Hindlimb muscle (tissue), 1 donor: ENCODE measurements at places on chromosomes 3 and 15. TPM values are rescaled to one million over a fixed set of nuclear protein-coding genes. Genes with fewer than 3 reads are reported as not detected.

GRCh38 chr15:52394118-52394517, 98.5 kb upstream of the MYO5C start:
- DNase-seq, result no peak

- no peak for DNase-seq
These were observed 282.1 kb downstream of the VGLL3 start for GRCh38 chr3:86708893-86709292.

GRCh38 chr15:49863431-49864224, 242.8 kb downstream of the DTWD1 start:
- no peak for DNase-seq

GRCh38 chr15:76994971-76995945, at the start of gene PSTPIP1:
Gene PSTPIP1 (plus strand): TSS chr15:76995126. CDS start chr15:76995574, 448 bp downstream.
- peak; percentile 68 for DNase-seq

DNA sequence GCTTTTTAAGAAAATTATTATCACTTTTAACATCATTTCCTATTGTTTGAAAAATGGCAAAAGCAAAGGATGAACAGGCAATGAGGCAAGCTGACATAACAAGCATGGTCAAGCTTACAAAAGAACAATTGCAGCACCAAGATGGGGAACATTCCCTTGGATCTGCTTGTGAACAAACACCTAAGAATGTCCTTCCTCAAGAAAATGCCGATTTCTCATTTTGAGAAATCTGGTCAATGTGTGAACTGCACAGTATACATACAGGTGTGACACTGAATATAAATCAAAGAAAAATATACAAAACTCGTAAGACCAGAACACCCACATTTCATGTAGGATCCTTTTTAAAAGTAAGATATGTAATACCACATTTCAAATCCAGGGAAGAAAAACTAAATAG, 58.9 kb downstream of the LRRFIP2 start:
- DNase-seq, result no peak

GRCh38 chr3:134361162-134361835, 12.9 kb downstream of the AMOTL2 start:
- no peak for DNase-seq

DNA sequence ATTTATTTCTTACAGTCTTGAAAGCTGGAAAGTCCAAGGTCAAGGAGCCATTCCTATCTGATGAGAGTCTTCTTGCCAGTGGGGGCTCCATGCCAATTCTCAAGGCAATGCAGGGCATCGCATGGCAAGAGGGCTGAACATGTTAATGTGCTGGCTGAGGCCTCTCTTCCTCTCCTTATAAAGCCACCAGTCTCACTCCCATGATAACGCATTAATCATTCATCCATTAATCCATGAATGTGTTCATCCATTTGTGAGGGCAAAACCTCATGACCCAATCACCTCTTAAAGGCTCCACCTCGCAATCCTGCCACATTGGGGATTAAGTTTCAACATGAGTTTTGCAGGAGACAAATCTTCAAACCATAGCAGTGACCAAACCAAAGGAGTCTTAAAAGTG, 118.3 kb downstream of the PROS1 start:
- no peak for DNase-seq

DNA sequence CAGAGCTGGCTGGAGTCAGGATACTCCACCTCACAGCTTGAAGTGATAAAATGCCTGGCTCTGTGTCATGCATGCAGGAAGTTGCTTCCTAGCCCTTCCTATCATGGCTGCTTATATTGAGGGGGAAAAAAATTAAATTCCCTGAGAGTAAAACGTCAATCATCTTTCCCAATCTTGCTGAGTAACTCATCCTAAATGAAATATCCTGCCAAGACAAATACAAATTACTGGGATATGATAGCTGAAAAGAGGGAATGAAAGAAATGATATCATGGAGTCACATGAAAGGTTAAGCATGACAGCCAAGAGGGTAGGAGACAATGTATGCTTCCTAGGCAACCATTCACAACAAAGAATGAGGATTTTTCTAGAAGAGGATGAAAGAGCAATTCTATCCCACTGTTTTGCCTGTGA, 110.6 kb downstream of the ABI3BP start:
- peak; percentile 54 for DNase-seq

GRCh38 chr15:86403221-86403620, 323.6 kb downstream of the AGBL1 start:
- DNase-seq, result no peak

- DNase-seq, result no peak
These were observed 28.3 kb downstream of the RFT1 start for GRCh38 chr3:53101956-53102355.

DNA sequence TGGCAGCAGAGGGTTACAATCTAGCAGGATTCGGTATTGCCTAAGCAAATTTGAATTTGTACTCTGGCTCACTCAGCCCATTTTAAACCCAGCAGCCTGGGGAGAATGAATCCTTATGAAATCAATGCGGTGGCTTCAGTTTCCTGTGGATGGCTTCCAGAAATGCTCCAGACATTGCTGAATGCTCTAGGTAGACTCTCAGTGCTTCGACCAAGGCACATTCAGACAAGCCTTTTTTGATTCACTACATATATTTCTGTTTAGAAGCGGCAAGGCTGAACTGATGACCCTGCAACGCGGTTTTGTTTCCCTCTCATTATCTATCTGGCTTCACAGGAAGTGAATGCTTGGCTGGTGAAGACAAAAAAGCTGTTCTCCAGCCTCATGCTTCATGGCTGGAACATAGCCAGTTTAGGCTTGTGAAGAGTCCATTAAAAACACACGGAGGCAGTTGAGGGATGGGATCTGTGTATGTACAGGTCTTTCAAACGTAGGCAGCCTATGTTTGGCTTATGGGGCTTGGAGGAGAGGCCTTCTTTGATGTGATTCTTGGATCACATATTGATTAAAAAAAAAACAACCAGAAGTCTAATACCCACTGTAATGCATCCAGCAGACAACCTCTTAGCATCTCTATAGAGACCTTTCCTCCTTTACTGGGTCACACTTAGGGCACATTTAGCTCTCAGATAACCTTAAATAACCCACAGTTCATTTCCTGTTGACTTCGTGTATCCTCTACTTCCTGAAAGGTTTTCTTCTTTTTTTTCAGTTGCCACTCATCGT, 400.2 kb upstream of the TBL1XR1 start:
- peak; percentile 82 for DNase-seq

- no peak for DNase-seq
These were observed 9.8 kb downstream of the PLEKHO2 start for GRCh38 chr15:64851503-64851840.

DNA sequence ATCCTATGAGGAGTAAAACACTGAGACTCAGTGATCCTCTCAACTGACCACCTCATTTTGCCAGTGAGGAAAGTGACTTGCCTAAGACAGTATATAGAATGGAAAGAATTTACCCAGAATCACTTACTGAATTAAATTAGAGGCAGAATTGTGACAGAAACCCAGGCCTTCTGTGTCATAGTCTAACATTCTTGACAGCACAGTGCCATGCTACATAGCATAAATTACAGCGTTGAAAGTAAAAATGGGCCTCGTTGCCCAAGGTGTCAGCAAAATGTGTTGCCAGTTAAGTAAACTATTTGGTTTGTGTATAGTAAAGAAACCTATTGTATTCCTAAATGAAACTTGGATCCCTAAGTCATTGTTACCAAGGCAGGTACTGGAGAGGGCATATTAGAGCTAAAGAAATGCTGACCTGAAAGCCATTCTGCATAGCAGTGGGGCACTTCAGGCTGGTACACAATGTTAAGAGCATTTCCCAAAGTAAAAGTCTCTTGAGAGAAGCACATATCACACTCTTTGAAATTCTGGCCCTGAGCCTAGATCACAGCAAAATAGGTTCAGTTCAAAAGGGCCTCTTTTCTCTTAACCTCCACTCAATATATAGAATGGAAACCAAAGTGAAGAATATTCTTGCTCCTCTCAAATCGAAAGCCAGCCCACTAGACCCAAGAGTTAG, 53.8 kb downstream of the HMG20A start:
- no peak for DNase-seq

DNA sequence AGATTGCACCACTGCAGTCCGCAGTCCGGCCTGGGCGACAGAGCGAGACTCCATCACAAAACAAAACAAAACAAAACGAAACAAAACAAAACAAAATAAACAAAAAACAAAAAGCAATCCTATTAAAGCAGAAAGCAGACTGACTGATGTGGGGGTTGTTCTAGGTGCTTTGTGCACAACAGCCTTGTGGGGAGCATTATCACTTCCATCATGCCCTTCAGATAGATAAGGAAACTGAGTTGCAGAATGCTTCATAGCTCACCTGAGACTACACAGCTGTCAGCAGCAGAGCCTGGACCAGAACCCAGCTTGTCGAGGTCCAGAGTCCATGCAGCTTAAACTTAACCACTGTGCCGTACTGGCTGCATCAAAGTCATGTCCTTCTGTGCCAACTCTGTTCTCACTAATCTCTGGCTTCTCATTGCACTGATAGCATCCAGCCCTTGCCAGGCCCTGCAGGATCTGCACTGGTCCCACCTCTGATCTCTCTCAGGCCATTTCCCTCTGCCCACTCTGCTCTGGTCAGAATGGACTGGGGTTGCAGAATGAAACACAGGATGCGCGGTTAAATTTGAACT, 47.6 kb upstream of the MRPS22 start:
- no peak for DNase-seq

DNA sequence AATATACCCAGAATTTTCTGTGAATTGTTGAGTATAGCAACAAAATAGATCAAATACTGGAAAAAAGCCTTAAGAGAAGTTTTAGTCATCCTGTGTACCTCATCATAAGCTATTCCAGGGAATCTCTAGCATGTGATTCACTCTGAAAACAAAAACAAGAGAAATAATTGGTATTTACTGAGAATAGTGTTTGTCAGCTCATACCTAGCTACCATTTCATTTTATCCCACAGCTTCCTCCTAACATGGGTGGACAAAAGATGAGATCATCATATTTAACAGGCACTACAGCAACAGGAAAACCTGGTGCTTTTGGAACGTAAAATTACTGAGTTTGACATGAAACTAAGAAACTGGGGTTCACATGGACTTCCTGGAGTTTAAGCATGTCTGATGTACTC, 753.5 kb upstream of the NECTIN3 start:
- no peak for DNase-seq

CKMT1A gene
- not detected for polyA plus RNA-seq

SMCO1 gene
- 1.5 TPM for polyA plus RNA-seq

IL1RAP gene
- polyA plus RNA-seq, result 5.8 TPM

KIF9 gene
- 5.6 TPM for polyA plus RNA-seq

CPNE9 gene
- polyA plus RNA-seq, result not detected

CACNA2D3 gene
- 2.4 TPM for polyA plus RNA-seq

MKRN2OS gene
- polyA plus RNA-seq, result 0.70 TPM
